ENCODE measurements at places on chromosomes 2 and 18.

DNA sequence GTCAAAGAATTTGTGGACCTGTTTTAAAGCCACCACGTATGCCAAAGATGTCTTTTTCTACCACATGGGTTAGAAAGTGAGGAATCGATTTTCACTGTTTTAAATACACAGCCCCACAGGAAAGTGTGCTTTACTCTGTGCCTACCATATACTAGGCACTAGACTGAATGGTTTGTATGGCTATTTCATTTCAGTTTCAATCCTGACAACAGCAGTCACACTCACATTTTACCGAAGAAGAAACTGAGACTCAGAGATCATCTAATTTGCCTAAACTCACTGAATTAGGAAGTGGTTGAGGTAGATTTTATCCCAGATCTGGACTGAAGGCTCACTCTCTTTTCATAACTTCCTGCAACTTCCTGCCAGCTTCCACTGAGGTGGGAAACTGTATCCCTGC is 176.4 kb downstream of the ALK start:
- H3K27ac ChIP-seq = no peak overlapping the region
- DNase-seq = no peak
- no peaks in the 10 kb centered on the region for H3K36me3 ChIP-seq
- no peak overlapping the region for H3K4me3 ChIP-seq

GRCh38 chr2:197071213-197071612 is 144.7 kb upstream of the PGAP1 start:
- no peak for DNase-seq
- H3K27me3 ChIP-seq = no peaks in the 10 kb centered on the region
- H3K27ac ChIP-seq = no peak overlapping the region
- peaks cover 9% of the 10 kb centered on the region for H3K4me1 ChIP-seq
- no peaks in the 10 kb centered on the region for H3K36me3 ChIP-seq
- no peak overlapping the region for H3K4me3 ChIP-seq

GRCh38 chr18:5452943-5453443 is 90.8 kb downstream of the EPB41L3 start:
- H3K4me1 ChIP-seq = peaks cover 7% of the 10 kb centered on the region
- H3K27me3 ChIP-seq = no peaks in the 10 kb centered on the region
- no peak overlapping the region for H3K4me3 ChIP-seq
- DNase-seq = no peak
- no peaks in the 10 kb centered on the region for H3K36me3 ChIP-seq
- H3K27ac ChIP-seq = no peak overlapping the region

DNA sequence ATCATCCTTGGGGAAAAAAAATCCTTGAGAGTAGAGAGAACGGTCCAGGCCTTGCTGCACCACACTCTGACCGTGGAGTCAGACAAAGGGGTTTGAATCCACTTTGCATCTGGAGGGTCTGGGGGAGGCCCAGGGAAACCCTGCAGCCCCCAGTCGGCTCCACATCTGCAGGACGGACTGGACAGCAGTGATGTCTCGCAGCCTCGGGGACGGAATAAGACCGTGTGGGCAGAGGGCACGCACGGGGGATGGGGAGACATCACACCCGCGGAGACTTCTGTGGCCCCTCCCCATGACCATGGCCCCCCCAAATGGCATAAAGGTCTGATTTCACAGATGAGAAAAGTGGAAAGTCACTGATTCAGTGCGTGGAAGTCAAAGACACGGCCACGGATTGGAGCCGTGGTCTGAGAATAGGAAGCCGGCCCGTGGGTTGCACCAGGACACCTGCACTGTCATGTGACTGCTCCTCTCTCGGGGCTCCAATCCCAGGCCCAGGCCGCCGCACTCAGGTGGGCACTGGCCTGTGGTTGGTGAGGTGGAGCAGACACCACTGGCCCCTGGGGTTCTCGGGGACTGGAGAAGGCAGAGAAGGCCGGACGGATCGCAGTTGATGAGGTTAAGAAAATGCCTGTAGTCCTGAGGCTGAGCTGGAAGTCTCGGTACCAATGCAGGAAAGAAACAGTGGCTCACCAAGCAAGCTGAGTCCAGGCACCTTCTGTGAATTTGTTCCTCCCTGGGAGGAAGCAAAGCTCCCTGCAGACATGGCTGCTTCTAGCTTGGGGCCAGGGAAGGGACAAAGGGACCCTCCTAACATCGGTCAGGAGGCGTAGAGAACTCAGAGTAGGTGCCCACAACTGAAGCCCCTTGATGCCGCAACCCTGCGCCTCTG is 61.8 kb downstream of the RTP5 start:
- H3K4me1 ChIP-seq = peaks cover 6% of the 10 kb centered on the region
- H3K27ac ChIP-seq = no peak overlapping the region
- no peak for DNase-seq
- no peaks in the 10 kb centered on the region for H3K36me3 ChIP-seq
- no peaks in the 10 kb centered on the region for H3K27me3 ChIP-seq
- no peak overlapping the region for H3K4me3 ChIP-seq

DNA sequence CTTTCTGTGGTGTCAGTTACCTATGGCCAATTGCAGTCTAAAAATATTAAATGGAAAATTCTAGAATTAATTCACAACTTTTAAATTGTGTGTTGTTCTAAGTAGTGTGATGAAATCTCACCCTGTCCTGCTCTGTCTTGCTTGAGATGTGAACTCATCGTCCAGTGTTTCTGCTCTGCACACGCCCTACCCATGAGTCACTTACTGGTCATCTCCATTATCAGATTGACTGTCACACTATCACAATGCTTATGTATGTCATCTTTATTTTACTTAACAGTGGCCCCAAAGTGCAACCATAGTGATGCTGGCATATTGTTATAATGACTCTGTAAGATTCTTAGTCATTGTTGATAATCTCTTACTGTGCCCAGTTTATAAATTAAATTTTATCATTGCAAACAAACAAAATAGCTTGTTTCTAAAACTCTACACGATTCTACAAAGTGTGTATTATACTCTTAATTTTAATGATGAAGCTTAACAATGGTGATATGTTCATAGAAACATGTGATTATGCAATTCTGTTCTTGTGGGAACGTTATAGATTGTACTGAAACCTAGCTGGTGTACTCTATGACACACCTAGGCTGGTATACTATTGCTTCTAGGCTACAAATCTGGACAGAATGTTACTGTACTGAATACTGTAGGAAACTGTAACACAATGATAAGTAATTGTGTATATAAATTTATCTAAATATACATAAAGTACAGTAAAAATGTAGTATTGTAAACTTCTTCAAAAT is 1086.8 kb upstream of the PIK3C3 start:
- no peaks in the 10 kb centered on the region for H3K36me3 ChIP-seq
- H3K4me3 ChIP-seq = no peak overlapping the region
- H3K4me1 ChIP-seq = no peaks in the 10 kb centered on the region
- no peaks in the 10 kb centered on the region for H3K27me3 ChIP-seq
- DNase-seq = no peak

GRCh38 chr2:14601156-14601770 is 31.3 kb upstream of the LRATD1 start:
- H3K27ac ChIP-seq = no peak overlapping the region
- no peaks in the 10 kb centered on the region for H3K4me1 ChIP-seq

DNA sequence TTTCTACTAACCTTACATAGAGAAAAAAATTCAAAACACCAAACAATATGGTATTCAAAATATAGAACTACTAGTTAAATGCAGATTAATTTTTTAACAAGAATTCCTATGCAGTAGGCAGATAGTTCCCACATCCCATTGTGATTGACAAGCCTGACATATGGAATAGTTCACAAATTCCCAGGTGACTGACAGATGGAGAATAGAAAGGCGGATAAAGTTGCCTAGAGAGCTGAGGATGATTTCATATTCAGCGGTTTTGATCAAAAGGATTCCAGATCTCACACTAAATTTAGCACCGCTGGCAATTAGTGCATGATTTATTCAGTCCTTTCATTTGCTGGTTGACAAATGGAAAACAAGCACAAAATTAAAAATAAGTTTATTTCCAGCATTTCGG is 733.7 kb upstream of the POU3F3 start:
- no peaks in the 10 kb centered on the region for H3K27me3 ChIP-seq
- H3K4me3 ChIP-seq = no peak overlapping the region
- DNase-seq = no peak
- H3K27ac ChIP-seq = no peak overlapping the region
- peaks cover 5% of the 10 kb centered on the region for H3K36me3 ChIP-seq

- no peak for DNase-seq
- H3K27me3 ChIP-seq = no peaks in the 10 kb centered on the region
- H3K4me1 ChIP-seq = peaks cover 12% of the 10 kb centered on the region
- peaks cover 21% of the 10 kb centered on the region for H3K36me3 ChIP-seq
These were observed 23.2 kb downstream of the ADNP2 start for GRCh38 chr18:80132180-80132812.

- DNase-seq = no peak
- H3K36me3 ChIP-seq = no peaks in the 10 kb centered on the region
- H3K27ac ChIP-seq = no peak overlapping the region
- no peak overlapping the region for H3K4me3 ChIP-seq
- peaks cover 15% of the 10 kb centered on the region for H3K27me3 ChIP-seq
These were observed 87.4 kb downstream of the FAM210A start for GRCh38 chr18:13638719-13639595.

- H3K27ac ChIP-seq = no peak overlapping the region
- no peak overlapping the region for H3K4me3 ChIP-seq
- H3K36me3 ChIP-seq = no peaks in the 10 kb centered on the region
- H3K4me1 ChIP-seq = no peaks in the 10 kb centered on the region
- H3K27me3 ChIP-seq = no peaks in the 10 kb centered on the region
These were observed 372.2 kb downstream of the NYAP2 start for GRCh38 chr2:225771701-225772100.

DNA sequence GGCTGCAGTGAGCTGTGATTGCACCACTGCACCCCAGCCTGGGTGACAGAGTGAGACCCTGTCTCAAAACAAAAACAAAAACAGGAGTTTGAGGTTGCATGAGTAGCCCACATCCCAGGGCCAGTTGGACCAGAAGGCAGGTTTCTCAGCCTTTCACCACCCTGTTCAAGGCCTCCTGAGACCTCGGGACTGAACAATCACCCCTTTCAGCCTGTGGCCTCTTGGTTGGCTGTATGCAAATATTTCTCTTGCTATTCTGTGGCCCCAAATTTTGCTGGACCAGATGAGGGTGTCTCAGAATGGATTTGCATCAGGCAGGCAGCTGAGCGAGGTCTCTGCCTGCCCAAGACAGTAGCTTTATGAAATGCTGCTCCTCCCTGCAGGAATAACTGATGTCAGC is 56.9 kb downstream of the DPYSL5 start:
- H3K27ac ChIP-seq = no peak overlapping the region
- DNase-seq = no peak
- peaks cover 30% of the 10 kb centered on the region for H3K4me1 ChIP-seq
- no peaks in the 10 kb centered on the region for H3K27me3 ChIP-seq
- H3K4me3 ChIP-seq = no peak overlapping the region

DNA sequence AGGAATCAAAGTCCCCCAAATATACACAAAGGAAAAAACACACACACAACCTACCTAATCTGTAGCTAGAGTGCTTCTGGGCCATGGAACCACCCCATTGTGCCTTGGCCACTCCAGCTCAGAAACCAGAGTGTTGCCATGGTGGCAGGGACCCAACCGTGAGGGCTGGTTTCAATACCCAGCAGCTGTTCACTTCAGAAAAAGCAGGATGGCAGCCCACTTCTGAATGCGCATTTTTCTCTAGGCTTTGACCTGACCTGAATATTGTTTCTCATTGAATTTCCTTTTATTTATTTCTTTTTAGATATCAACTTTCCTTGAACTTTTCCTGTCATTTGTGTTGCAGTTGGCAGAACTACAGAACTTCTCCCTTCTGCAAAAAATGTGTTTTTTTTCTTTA is 43.0 kb upstream of the EHBP1 start:
- H3K27ac ChIP-seq = no peak overlapping the region
- peaks cover 10% of the 10 kb centered on the region for H3K4me1 ChIP-seq
- H3K4me3 ChIP-seq = no peak overlapping the region
- H3K27me3 ChIP-seq = no peaks in the 10 kb centered on the region

GRCh38 chr18:56066524-56067213 is 478.7 kb upstream of the TCF4 start:
- H3K4me1 ChIP-seq = peaks cover 16% of the 10 kb centered on the region
- no peaks in the 10 kb centered on the region for H3K27me3 ChIP-seq
- DNase-seq = no peak
- no peaks in the 10 kb centered on the region for H3K36me3 ChIP-seq
- H3K4me3 ChIP-seq = no peak overlapping the region

DNA sequence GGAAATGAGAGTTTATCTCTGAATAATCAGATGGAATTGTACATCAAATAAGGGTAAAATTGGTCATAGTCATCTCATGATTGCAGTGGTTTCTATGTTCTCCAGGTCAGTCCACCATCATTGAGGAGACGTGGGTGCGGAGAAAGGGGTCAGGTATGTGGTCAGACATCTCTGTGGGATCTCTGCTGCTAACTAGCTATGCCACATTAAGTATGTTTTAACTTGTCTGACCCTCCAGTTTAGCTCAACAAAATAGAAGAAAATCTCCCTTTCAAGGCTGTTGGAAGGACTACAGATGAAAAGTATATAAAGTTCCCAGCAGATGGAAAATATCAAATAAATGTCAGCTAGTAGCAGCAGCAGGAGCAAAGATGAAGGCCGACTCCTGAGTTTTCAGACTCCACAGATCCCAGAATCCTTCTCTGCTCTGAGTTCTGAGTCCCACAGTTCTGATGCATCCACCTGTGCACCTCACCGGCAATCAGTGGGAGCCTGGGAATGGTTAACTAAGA is 106.6 kb upstream of the CYP1B1 start:
- H3K27me3 ChIP-seq = no peaks in the 10 kb centered on the region
- no peak overlapping the region for H3K27ac ChIP-seq
- H3K4me1 ChIP-seq = no peaks in the 10 kb centered on the region
- no peak overlapping the region for H3K4me3 ChIP-seq
- H3K36me3 ChIP-seq = no peaks in the 10 kb centered on the region
